ENCODE measurements at places on chromosomes 5 and 9. TPM values are rescaled to one million over a fixed set of nuclear protein-coding genes. Genes with fewer than 3 reads are reported as not detected.

CAVIN4 gene
- 0.26 TPM for total RNA-seq

ASPN gene
- not detected for total RNA-seq

IRX1 gene
- total RNA-seq: not detected

TMOD1 gene
- total RNA-seq: 2.1 TPM

NUTM2G gene
- not detected for total RNA-seq

LECT2 gene
- total RNA-seq: not detected

IFNB1 gene
- not detected for total RNA-seq

SLC46A2 gene
- not detected for total RNA-seq

PHF24 gene
- total RNA-seq: 0.39 TPM

TMEM171 gene
- 6.8 TPM for total RNA-seq

GABRA6 gene
- total RNA-seq: not detected

Measured in A549 treated with Mapracorat at 1 μM for 4 hours (cell line).